ENCODE measurements at places on chromosomes 11 and 22. TPM values are rescaled to one million over a fixed set of nuclear protein-coding genes. Genes with fewer than 3 reads are reported as not detected.
A peak's percentile ranks its signal among the peaks of the same experiment; 100 is the strongest.

The MMP1 gene
- 0.15 TPM for total RNA-seq

The TP53I11 gene
- total RNA-seq = 132 TPM

DNA sequence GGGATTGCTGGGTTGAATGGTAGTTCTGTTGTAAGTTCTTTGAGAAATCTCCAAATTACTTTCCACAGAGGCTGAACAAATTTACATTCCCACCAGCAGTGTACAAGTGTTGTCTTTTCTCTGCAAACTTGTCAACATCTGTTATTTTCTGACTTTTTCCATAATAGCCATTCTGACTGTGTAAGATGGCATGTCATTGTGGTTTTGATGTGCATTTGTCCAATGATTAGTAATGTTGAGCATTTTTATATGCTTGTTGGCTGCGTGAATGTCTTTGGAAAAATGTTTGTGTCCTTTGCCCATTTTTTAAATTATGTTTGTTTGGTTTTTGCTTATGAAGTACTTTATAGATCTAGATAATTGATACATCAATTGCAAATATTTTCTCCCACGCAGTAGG, 1025.0 kb downstream of the JRKL start:
- DNase-seq = no peak

GRCh38 chr11:133509924-133510697, 22.2 kb downstream of the OPCML start:
- no peak for DNase-seq

- no peak for DNase-seq
Observed at GRCh38 chr11:45949992-45950407, 27.5 kb downstream of the LARGE2 start.

GRCh38 chr11:6629892-6630631, 10.8 kb upstream of the TPP1 start:
- no peak for DNase-seq

DNA sequence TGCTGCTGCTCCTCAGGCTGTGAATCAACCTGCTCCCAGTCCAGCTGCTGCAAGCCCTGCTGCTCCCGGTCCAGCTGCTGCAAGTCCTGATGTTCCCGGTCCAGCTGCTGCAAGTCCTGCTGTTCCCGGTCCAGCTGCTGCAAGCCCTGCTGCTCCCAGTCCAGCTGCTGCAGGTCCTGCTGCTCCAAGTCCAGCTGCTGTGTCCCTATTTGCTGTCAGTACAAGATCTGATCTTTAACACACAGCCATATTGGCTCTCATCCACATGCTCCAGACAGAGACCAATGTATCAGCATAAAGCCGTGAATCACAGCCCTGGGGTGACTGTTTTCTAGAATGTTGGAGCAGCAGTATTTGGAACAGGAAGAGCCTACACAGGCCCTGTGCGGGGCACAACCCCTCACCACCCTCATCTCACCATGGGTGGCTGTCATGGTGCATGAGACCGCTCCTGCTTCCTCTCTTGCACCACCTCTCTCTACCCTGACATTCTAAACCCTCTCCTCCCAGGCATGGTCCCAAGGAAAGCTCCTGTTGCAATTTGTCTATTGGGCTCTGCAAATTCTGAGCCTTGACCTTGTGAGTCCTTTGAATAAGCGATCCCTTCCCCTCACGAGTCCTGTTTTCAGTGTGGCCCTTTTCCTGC, 3.5 kb downstream of the KRTAP5-10 start:
- no peak for DNase-seq

- DNase-seq = peak; percentile 38
Observed at GRCh38 chr22:38973289-38974169, 8.6 kb upstream of the APOBEC3B start.

GRCh38 chr11:63505857-63506528, at the start of gene LGALS12:
LGALS12 (plus strand) TSS chr11:63506084; CDS start chr11:63506459, 375 bp downstream.
- DNase-seq = no peak

- no peak for DNase-seq
Observed at GRCh38 chr11:36009473-36009872, 65.6 kb downstream of the LDLRAD3 start.
